ENCODE measurements at places on chromosomes 5 and 9. TPM values are rescaled to one million over a fixed set of nuclear protein-coding genes. Genes with fewer than 3 reads are reported as not detected.

DNA sequence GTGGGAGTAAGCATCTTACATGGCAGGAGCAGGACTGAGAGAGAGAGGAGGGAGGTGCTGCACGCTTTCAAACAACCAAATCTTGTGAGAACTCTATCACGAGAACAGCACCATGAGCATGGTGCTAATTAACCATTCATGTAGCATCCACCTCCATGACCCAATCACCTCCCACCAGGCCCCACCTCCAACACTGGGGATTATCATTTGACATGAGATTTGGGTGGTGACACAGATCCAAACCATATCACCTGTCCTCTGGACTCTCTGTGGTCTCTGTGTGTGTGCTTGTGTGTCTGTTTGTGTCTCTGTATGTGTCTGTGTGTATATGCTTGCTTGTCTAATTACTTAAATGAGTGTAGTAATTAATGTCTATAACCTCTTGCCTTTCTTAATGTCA is 31.1 kb downstream of the SEC61B start:
- peaks cover 14% of the 10 kb centered on the region for H3K27me3 ChIP-seq
- no peaks in the 10 kb centered on the region for H3K36me3 ChIP-seq
- no peak overlapping the region for H3K27ac ChIP-seq
- no peak overlapping the region for H3K4me3 ChIP-seq
- H3K4me1 ChIP-seq = no peaks in the 10 kb centered on the region

KCNN2 gene
- total RNA-seq = 1.2 TPM

GRCh38 chr5:158560170-158560569 is 539.5 kb downstream of the EBF1 start:
- no peaks in the 10 kb centered on the region for H3K4me1 ChIP-seq
- no peaks in the 10 kb centered on the region for H3K27me3 ChIP-seq
- H3K36me3 ChIP-seq = no peaks in the 10 kb centered on the region
- peak; percentile 28 for DNase-seq

- no peaks in the 10 kb centered on the region for H3K27me3 ChIP-seq
- H3K27ac ChIP-seq = no peak overlapping the region
- no peak overlapping the region for H3K4me3 ChIP-seq
- H3K36me3 ChIP-seq = no peaks in the 10 kb centered on the region
Measured at GRCh38 chr9:37290940-37291485, 131.5 kb upstream of the GRHPR start.

FOXD4L4 gene
- 1.8 TPM for total RNA-seq

DNA sequence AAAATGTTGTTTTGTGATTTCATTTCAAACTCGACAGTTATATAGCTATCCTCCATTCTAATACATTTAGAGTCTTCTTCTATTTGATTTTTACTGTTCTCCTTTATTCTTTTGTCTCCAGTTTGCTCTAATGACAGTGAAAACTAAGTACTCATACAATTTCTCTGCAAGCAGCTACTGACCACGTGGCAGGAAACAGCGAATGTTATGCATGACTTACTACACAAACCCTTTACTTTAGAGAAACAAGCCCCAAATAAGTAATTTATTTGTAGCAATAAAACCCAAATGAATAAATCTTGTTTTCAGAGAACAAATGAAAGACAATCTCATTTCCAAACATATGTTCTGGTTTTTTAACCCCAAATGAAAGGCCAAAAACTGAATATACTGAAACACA is 41.9 kb downstream of the CDH6 start:
- no peaks in the 10 kb centered on the region for H3K4me1 ChIP-seq
- no peak for DNase-seq
- no peaks in the 10 kb centered on the region for H3K36me3 ChIP-seq
- no peak overlapping the region for H3K27ac ChIP-seq

DNA sequence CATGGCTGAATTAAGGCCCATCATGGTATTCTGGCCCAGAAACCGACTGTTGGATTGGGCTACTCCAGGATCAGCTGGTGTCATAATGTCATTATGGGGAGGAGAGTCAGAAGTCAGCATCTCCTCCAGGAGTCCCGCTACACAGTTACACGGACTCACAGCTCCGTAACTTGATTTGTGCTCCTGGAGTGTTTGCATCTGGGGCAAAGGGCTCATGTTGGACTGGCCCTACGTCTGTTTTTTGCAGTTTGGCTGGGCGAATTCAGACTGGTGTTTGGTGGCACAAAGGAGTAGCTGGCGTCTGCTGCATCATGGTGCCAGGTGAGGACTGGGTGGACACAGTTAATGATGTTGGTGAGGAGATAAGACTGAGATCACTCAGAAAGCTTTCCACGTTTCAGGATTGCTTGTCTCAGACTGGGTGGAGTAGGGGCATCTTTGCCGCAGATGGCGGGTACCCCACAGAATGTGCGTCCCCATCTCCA is 31.3 kb downstream of the OR2V1 start:
- no peak overlapping the region for H3K27ac ChIP-seq
- peaks cover 30% of the 10 kb centered on the region for H3K27me3 ChIP-seq
- peaks cover 10% of the 10 kb centered on the region for H3K4me1 ChIP-seq
- no peak for DNase-seq
- H3K36me3 ChIP-seq = peaks cover 5% of the 10 kb centered on the region

MED10 gene
- 39.9 TPM for total RNA-seq

SMIM15 gene
- 89.6 TPM for total RNA-seq

TICAM2 gene
- 1.2 TPM for total RNA-seq

GRCh38 chr9:86977205-86977835 is 30.0 kb upstream of the GAS1 start:
- H3K4me1 ChIP-seq = no peaks in the 10 kb centered on the region
- H3K27me3 ChIP-seq = peaks cover 83% of the 10 kb centered on the region
- DNase-seq = no peak
- H3K27ac ChIP-seq = no peak overlapping the region
- H3K36me3 ChIP-seq = no peaks in the 10 kb centered on the region

DNA sequence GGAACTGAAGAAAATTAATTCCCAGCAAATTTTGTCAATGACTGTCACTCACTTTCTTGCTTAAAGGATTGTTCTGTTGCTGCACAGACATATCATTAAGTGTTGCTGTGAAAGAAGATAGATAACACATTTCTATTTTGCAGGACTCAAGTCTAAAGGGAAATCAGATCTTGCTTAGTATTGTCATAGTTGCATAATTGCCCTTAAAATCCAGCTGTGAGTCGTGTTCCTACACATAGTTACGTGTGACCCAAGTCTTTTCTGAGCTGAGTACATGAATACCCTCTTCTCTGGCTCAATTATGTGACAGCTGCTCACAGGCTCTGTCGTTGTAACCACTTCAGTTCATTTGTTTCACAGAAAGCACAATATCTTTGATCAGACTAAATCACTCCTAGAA is 390.8 kb downstream of the DTWD2 start:
- no peak overlapping the region for H3K27ac ChIP-seq
- H3K27me3 ChIP-seq = no peaks in the 10 kb centered on the region
- no peaks in the 10 kb centered on the region for H3K4me1 ChIP-seq
- no peaks in the 10 kb centered on the region for H3K36me3 ChIP-seq
- no peak for DNase-seq
- H3K4me3 ChIP-seq = no peak overlapping the region

DNA sequence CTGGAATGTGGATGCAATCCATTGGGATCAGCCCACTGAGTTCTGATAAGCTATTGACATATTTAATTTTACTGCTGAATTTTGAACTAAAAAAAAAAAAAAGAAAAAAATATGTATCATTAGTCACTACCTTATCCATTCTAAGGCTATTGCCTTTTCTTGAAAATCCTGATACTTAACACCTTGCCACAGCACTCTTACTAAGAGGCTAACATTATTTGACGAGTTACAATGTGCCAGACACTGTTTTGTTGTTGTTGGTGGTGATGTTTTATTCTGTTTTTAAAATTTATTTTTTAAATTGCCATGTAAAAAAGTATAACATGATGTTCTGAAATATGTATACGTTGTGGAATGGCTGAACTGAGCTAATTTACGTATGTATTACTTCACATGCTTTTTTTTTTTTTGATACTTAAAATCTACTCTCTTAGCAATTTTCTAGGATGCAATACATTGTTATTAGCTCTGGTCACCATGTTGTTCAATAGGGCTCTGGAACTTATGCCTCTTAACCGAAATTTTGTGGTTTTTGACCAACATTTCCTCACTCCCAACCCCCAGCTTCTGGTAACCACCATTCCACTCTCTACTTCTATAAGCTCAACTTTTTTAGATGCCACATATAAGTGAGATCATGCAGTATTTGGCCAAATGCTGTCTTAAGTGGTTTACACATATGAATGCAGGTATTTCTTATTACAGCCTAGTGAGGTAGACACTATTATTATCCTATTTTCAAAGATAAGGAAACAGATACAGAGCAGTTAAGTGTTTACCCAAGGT is 134.8 kb upstream of the PCA3 start:
- H3K4me1 ChIP-seq = no peaks in the 10 kb centered on the region
- no peak overlapping the region for H3K27ac ChIP-seq
- H3K4me3 ChIP-seq = no peak overlapping the region
- no peaks in the 10 kb centered on the region for H3K36me3 ChIP-seq
- no peak for DNase-seq

CDX1 gene
- total RNA-seq = not detected

LCN9 gene
- total RNA-seq = not detected

- no peaks in the 10 kb centered on the region for H3K4me1 ChIP-seq
- no peak overlapping the region for H3K27ac ChIP-seq
- H3K4me3 ChIP-seq = no peak overlapping the region
- H3K36me3 ChIP-seq = no peaks in the 10 kb centered on the region
- DNase-seq = no peak
Measured at GRCh38 chr9:113289091-113289490, 13.6 kb downstream of the PRPF4 start.

- no peak overlapping the region for H3K27ac ChIP-seq
- H3K36me3 ChIP-seq = peaks cover 9% of the 10 kb centered on the region
- no peaks in the 10 kb centered on the region for H3K4me1 ChIP-seq
- peaks cover 55% of the 10 kb centered on the region for H3K27me3 ChIP-seq
Measured at GRCh38 chr5:1386274-1386717, 41.4 kb upstream of the CLPTM1L start.

DNA sequence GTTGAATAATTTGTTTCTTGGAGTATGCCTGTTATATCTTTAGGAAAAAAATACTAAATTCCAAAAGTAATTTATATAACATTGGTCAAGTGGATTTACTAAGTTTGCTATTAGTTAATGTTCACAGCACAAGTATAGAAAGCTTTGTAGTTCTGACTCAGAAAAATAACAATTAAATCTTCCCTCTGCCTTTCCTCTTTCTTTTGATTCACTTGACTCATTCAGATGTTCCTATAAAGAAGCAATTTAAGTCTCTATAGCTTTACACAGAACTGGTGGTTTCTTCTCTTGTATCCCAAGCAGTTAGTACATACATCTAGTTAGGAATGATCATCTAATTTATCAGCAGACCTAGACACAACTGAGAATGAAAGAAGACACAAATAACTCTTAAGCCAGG is 4.5 kb upstream of the CDC42SE2 start:
- no peak for DNase-seq
- H3K27me3 ChIP-seq = no peaks in the 10 kb centered on the region
- peak overlapping the region; percentile 79 for H3K27ac ChIP-seq
- no peak overlapping the region for H3K4me3 ChIP-seq
- H3K4me1 ChIP-seq = peaks cover 25% of the 10 kb centered on the region

DNA sequence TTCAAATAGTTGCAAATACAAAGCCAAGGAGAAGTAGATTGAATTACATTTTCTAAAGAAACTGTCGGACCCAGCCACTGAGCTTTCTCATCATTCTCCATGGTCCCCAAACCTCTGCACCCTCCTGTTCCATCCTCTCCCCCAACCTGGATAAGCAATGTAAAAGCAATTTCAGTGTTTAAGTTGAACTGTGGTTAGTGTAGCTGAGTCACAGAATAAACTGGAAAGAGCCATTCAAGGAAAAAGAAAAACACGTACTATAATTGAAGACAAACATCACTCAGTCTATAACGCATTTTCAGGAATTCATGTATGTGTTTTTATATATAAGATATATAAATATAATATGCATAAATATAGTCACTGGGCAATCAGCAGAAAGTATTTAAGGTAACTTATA is 54.1 kb upstream of the TMEM161B start:
- no peak overlapping the region for H3K27ac ChIP-seq
- H3K36me3 ChIP-seq = no peaks in the 10 kb centered on the region
- no peak for DNase-seq
- no peak overlapping the region for H3K4me3 ChIP-seq

GRCh38 chr9:96503918-96504317 is 53.9 kb downstream of the HABP4 start:
- no peak for DNase-seq
- no peak overlapping the region for H3K4me3 ChIP-seq
- no peaks in the 10 kb centered on the region for H3K27me3 ChIP-seq
- H3K27ac ChIP-seq = no peak overlapping the region
- H3K4me1 ChIP-seq = no peaks in the 10 kb centered on the region

PRR16 gene
- total RNA-seq = 1.5 TPM

GRCh38 chr5:68258531-68258930 is 43.0 kb downstream of the PIK3R1 start:
- no peak overlapping the region for H3K27ac ChIP-seq
- peaks cover 23% of the 10 kb centered on the region for H3K4me1 ChIP-seq
- no peak for DNase-seq
- no peak overlapping the region for H3K4me3 ChIP-seq
